Left kidney (tissue), 8 donors: ENCODE measurements at places on chromosomes 12 and 14. TPM values are rescaled to one million over a fixed set of nuclear protein-coding genes. Genes with fewer than 3 reads are reported as not detected.

GRCh38 chr12:108751821-108752220 is 20.5 kb upstream of the CORO1C start:
- DNase-seq, result no peak

DNA sequence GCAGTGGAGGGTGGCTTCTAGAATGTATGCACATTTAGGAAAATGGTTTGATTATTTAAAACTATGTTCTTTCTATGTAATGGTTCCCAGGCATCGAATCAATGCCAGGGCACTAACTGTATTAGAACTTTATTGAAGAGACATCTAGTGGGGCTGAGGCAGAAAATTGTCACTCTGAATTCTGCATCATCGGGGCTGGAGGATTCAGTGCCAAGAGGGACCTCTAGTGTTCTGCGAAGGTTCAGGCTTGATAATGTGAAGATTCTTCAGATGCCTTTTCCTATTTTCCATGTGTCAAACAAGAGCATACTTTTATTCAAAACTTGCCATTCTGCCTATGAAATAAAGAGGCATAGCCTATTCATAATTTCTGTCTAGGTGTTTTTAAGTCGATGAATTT is 146.3 kb downstream of the CAND1 start:
- DNase-seq, result peak; percentile 46

DNA sequence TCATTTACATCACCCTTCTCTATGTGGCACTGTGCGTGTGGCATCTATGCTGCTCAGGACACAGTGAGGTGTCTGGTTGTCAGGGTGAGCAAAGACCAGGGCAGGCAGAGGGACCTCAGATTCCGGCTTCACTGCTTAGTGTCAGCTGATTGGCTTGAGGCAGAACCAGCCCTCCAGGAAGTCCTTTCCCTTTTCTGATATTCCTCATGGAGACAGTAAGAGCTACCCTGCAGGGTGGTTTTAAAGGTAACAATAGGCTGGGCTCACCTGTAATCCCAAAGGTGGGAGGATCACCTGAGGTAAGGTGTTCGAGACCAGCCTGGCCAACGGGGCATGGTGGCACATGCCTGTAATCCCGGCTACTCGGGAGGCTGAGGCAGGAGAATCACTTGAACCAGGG is 129.3 kb upstream of the AMIGO2 start:
- no peak for DNase-seq

CLMN gene
- 32.8 TPM for polyA plus RNA-seq

DNA sequence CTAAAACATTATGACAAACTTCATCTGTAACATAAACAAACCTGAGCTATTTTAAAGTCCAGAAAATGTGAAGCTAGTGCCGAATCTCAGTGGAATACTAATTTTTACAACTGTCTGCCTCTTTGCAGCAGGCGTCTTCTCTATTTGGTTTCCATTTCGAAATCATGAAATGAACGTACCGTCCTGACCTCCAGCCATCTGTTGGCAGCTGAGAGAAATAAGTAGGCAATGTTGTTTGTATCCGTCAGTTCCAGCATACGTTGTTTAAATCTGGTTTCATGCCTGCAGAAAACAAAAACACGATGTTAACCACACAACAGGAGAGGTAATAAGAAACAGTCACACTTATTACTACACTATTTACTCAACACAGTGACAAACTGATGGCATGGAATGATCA is 54.3 kb upstream of the KCNJ8 start:
- DNase-seq, result no peak

GRCh38 chr12:92520511-92520910 is 182.3 kb upstream of the PLEKHG7 start:
- DNase-seq, result no peak

DNA sequence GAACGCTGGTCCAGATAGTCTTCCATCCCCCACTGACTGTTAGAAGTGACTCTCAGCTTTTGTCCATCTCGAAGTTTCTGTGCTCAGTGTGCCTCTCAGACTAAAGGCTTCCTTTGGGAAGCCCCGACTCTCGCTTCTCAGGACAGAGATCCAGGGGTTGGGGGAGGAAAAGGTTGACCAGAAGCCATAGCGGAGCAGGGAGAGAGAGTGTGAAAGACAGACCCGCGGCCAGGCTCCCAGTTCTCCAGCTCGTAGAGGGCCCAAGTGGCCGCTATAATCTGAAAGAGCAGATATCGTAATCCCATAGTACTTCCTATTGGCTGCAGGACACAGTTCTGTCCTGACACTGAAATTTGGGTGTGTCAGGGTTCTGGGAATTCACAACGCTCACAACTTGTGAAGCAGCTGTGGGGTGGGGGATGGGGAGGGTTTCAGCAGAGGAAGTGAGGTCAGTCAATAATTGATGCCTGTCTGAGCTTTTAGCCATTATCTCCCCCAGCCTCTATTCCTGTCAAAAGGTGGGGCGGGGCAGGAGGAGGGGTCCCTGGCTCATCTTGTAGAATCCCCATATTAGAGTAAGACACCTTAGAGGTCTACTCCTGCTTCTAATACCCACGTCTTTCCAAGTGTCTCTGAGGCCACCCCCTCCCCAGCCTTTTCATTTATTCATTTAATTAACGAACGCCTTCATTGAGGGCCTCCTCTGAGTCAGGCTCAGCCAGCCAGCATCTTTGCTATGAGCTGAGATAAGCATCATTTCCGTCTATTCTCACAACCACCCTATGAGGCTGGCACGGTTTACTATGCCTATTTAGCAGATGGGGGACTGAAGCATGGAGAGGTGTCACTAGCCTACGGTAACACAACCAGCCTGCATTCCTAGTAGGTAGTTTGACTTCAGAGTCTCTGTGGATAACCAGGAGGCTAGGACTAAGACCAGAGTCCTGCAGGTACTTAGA is 1.6 kb upstream of the ACVRL1 start:
- DNase-seq, result no peak

- DNase-seq, result no peak
These were observed 13.9 kb upstream of the HDAC7 start for GRCh38 chr12:47833591-47834012.

- no peak for DNase-seq
These were observed 22.5 kb downstream of the RFLNA start for GRCh38 chr12:124317400-124317799.
